ENCODE measurements at places on chromosomes 1 and 21.

DNA sequence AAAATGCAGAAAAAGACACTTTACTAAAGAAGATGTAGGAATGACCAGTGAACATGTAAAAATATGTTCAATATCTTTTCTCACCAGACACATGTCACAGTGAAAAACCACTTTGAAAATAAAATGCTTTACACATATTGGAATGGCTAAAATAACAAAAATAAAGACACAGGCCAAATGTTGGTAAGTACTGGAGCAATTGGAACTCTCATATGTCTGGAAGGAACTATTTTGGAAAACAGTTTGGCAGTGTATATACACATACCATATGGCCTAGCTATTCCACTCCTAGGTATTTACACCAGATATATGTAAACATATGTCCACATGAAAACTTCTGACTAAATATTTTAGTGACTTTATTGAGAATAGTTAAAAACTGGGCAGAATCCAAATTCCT is 927.2 kb downstream of the BRINP3 start:
- no peak for DNase-seq

- no peak for DNase-seq
Observed at GRCh38 chr1:182242641-182243040, 148.9 kb downstream of the GLUL start.

DNA sequence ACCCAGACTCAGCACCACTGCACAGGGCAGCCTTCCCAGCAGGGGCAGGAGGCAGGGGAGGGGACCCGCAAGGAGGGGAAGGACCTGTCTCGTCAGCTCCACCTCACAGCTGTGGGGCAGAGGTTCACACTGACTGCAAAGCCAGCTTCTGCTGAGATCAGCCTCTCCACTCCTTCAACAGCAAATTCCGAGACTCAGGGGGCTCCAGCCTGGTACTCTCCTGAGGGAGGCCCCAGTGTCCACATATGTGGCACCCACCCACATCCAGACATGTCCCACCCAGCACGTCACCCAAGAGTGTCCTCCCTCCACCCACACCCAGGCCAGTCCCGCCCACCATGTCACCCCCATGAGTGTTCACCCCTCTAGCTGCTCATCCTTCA is 329.5 kb downstream of the NPHP4 start:
- DNase-seq = no peak

GRCh38 chr1:205186191-205186590 is 25.3 kb downstream of the DSTYK start:
- no peak for DNase-seq

GRCh38 chr1:38875811-38876210 is 2.7 kb upstream of the MYCBP start:
- DNase-seq = no peak

DNA sequence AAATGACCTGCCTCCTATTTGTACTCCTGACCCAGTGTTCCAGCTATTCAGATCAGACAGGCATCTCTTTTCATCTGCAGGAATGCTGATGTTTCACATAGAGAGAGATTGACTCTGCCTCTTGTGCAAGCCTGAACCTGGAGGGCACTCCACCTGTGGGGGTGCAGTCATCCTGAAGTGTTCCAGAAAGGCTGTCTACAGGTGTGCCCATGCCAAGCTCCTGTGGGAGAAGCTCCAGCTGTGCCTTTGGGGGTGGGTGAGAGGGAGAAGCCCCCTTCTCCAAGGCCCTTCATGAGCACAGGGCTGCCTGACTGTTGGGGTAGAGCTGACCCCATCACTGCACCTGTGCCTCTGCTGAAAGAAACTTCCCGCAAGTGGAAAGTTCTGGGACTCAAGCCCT is 22.8 kb downstream of the IFI44 start:
- DNase-seq = no peak

DNA sequence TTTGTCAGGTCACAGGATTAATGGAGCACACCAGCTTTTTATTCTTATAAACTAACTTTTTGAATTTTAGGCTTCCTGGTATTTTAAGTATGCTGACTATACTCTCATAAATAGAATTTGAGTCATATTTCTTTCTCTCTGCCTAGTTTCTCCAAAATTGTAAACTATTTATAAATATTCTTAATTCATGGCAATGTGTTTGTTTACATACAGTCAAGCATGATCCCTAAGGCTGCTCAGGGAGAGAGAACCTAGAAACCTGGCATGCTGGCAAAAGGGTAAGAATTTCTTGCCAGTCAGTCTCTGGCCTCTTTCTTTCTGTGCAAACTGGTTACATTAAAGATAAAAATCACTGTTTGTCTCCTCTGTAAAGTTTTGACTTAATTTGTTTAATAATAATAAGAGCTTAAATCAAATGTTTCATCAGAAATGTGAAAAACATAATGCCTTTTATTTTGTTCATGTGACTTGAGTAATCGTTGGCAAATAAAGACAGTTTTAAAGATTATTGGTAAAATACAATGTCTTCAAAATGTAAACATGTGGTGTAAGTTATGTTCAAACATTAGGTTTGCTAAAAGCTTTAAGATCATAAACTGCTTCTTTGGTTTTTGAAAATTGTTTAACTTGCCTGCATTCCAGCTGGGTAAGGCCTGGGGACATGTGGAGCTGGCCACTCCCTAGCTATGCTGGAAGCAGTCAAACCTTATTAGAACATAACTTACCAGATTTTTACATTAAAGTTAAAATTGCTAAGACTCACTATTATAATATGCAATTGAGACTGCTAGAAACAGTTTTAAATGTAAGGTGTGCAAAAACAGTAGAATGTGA is 1401.7 kb downstream of the NCAM2 start:
- DNase-seq = no peak

DNA sequence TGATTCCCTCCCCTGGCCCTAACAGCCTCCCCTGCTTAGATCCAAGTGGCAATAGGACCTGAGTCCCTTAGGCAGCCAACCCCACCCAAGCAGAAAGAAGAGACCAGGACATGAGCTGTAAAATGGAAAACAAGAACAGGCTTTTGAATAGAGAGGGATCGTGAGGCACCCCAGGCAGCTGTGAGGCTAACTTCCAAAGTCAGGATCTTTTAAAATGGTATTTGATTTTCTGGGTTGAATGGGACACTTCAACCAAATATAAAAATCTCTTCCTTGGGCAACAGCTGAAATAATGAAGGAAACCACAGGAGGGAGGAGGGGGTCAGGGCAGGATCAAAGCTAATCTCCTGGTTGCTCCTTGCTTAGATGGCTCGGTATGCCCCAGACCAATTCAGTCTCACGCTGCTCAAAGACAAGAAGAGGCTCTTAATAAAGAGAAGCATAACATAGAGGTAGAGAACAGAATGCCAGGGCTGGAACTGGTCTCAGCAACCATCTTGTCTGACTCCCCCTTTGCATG is 28.6 kb upstream of the AVPR1B start:
- no peak for DNase-seq

DNA sequence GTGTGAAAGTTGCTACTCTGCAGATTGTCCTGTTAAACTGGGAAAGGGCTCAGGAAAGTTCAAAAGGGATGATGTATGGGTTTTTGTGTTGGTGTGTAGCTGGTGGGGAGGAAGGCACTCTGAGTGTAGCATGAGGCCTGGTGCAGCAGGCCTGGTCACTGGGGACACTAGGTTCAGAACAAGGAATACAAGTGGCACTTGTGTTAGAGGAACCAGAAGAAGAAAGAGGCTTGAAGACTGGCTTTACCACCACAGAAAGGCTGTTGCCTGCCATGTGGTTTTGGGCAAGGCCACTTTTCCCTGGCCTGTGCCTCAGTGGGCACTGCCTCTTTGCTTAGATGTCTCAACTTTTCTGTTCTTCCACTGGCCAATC is 122.8 kb downstream of the NOS1AP start:
- DNase-seq = no peak

GRCh38 chr21:16073586-16073985 is 343.8 kb downstream of the USP25 start:
- DNase-seq = no peak

DNA sequence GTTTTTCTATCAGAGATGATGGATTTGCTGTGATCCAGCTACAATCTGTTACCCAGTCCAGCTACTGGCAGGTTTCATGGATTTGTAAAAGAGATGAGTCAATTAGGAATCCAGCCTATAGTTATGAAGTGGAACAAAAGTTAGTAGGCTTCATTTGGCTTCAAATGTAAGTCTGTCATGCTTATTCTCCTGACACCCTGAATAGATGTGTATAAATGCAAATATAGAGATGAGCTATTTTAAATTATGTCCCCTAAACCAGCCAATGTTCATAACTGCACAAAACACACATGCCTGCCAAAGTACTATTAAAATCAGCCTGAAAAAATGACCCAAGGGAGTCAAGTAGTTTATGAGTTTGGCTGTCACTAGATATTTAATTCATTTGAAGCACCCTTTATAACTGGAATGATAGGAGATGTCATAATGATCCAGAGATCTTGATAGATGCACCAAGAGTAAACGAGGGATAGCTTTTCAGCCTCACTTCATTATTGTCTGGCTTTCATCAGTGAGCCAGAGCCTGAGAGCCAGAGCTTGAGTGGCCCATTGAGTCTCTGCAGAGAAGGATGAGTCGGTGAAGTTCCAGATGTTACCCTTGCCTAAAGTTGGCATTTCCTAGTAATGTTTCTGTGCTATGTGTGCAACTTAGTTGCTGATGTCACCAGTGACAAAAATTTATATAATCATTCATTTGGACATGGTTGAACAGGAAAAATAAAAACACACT is 11.8 kb upstream of the NTMT2 start:
- no peak for DNase-seq

DNA sequence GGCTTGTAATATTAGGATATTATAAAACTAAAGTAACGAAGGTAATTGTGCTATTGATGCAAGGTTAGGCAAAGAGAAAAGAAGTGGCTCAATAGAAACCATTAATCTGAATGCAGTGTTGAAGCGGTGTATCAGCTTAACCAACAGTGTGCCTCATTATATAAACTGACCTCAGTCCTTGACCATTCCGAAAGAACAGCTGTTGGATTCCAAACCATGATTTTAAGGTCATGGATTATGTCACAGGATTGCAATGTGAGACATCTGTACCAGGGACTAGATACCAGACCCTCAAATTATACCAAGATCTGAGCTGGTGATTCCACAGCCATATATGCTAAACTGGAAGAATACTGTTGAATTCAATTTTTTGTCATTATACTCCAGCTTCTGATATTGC is 134.2 kb upstream of the HP1BP3 start:
- no peak for DNase-seq

DNA sequence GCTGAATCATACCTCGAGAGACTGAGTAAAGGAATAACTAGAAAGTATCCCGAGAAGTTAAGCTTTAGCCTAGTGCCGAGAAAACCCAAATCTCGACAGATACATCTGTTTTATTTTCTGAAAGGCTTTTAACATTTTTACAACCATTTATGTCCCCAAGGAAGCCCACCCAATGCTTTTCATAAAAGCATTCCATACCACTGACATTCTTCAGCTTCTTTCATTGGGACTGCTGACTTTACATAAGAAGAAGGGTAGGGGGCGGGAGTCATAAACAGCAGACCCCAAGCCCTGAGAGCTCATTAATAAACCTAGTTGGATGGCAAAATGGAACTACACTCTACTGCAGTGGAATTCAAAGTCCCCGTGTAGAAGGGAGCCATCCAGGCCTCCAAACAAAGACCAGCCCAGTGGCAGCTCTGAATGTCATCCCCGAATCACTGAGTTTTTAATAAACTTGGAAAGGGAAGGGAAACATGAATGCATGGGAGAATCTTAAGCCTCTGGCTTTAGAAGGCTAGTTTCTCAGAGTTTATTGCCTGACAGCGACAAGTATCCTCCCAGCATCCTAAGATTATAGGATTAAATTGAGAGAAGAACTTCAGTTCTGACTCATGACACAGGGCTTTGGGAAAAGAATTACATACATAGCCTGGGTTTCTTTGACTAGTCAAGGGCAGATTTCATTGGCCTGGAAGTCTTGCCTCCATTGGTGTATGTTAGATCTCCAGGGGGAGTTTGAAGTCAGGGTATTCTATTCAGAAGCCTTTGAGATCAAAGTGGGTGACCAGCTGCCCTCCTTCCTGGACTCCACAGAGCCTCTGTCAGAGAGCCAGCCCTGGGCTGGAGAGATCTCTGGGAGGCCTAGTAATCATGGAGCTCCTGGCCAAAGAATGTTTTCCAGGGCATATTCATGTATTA is 3.7 kb downstream of the ATF3 start:
- no peak for DNase-seq

GRCh38 chr1:3242408-3243260 is 173.6 kb downstream of the PRDM16 start:
- DNase-seq = no peak

GRCh38 chr1:55718758-55719671 is 503.9 kb upstream of the USP24 start:
- DNase-seq = no peak

- DNase-seq = no peak
Observed at GRCh38 chr1:151199873-151200581, 1.7 kb downstream of the PIP5K1A start.

DNA sequence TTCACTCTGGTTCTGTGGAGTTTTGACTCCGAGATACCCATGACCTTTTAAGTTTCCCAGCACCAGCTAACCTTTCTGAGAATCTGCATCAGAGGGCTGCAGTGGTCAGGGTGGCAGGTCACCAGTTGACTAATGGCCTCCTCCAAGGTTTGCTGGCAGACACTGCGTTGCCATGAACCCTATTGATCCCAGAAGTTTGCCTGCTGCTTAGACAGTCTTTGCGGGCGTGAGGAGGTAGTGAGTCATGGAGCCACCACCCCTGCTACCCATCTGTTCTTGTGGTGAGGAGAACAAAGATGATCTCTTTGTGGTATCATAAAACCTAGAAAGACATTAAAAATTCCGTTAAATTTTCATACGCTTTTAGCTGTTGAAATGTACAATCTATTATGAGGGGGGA is 180.4 kb downstream of the FGGY start:
- DNase-seq = no peak

DNA sequence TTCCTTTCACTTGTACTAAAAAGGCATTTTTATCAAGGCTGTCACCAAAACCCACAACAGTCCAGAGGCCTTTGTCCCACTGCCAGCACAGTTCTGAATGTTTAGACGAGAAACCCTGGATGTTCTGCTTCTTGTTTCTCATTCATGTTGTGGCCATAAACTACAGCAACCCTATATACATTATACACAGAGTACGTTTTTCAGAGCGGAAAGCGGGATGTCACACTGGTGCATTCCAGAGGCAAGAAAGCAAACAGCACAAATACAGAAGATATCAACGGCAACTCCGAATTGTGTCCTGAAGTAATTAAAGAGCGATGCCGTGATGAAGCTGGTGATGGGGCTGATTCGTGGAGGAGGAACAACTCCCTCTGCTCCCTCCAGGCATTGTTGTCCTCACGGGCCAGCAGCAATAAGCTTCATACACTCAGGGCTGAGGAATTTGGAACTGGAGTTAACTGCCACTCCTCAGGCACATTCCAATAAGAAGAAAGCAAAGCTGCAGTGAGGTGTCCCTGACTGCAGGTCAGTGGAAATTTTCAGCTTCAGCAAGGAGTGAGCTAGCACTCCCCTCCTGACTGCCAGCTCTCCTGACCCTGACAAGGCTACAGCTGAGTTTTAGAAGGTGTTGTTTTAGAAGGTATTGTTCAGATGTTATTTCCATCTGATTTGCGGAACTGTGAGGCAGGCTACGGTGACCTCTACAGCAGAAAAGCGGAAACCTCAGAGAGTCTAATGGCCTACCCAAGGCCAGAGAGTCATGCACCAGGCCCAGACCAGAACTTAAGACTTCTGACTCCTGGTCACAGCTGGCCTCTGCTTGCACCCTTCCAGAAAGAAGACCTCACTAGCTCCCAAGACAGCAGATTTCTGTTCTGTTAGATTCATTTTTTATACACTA is 149.0 kb downstream of the TGFBR3 start:
- DNase-seq = no peak

All from activated T-helper 9 cell treated with anti-CD3 and anti-CD28 coated beads, Interleukin-2, amount 50 U/mL, for 16 hours (primary cell).